ENCODE measurements at places on chromosomes 3 and 15.
A peak's percentile ranks its signal among the peaks of the same experiment; 100 is the strongest.

DNA sequence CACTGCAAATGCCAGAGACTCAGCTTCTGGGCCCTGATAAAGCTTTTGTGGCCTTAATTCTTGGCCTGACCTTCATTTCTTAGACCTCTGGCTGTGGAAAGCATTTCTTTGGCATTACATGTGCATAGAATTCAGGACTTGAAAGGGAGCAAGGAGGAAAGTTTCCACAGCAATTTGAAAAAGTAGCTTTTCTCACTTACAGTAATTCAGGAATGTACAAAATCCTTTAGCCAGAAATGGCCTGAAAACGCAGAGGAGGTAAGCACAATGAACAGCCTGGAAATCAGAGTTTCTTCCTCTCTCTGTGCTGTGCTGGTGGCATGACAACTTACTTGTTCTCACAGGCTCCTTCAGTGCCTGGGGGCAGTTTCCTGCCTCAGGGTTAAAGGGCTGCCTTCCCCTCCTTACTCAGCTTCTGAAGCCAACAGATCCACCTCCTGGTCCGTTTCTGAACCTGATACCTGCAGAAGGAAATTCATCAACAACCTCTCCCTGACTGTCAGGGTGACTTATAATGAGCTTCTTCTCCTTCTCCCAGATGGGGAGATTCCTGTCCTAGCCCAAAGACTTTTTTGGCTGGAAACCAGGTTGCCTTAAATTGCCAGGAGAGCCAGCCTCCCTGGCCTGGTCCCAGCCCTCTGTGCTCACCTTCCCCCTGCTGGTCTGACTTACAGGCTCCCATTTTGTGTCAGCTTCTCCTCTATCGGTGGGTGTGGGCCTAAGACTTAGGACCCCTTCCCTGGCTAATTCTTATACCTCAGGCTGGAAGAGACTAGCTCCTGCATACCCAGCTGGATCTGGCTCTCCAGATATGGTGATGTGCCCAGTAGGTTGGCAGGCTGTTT lies 102.3 kb downstream of the MYRIP start:
- DNase-seq, result no peak

DNA sequence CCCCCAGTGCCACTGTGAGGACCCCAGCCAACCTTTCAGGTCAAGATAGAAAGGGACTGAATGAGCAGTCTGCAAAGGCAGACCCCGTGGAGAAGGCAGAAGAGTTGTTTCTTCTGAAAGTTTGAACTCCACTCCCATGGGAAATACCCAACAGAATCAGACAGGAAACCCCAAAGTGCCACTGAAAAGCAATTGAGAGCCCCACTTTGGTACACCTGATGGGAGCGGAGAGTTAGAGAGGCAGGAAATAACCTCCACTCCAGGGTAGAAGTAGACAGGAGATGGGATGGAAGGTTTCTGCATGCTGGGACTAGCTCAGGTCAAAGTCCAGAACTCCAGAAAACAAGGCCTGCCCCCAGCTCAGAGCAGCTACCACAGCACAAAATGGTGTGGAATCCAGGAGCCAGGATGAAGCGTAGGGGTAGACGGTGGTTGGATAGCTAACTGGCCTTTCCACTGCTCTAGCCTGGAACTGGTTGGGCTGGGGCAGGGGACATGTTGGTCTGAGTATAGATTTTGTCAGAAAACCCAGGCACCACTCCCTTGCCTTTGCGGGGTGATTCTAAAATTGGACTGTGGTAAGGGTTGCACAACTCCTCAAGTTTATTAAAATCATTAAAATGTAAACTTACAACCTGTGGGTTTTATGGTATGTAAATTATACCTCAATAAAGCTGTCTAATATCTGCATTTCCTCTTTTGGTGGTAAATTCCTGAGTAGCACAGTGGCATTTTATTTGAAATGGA lies 1.9 kb upstream of the RAB43 start:
- DNase-seq, result no peak

DNA sequence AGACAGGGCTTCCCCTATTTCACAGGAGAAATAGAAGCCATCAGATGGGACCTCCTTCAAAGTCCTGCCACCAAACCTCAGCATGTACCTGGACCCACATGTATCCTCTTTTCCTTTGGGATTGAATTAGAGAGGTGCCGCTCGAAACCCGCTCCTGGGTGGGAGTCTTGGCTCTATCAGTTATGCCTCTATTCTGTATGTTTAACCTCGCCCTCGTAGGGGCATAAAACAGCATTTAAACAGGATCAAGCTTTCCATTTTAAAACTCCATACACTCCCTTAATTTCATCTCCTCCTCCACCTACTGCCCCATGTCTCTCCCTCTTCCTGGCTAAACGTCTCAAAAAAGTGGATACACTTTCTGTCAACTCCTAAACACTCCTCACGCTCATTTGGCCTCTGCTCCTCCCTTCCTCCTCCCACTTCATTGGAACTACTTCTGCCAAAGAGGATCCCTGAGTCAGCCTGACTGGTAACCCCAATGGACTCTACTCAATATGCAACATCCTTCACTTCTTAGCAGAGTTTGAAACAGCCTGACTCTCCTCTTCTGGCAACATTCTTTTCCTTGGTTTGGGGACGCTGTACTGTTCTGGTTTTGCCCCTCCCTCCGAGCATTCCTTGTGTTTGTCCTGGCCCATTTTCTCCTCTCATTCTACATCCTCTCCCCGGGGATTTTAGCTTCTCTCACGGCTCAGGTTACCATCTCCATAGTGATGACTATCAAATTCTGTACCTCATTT lies 23.0 kb upstream of the MUC20 start:
- no peak for DNase-seq

DNA sequence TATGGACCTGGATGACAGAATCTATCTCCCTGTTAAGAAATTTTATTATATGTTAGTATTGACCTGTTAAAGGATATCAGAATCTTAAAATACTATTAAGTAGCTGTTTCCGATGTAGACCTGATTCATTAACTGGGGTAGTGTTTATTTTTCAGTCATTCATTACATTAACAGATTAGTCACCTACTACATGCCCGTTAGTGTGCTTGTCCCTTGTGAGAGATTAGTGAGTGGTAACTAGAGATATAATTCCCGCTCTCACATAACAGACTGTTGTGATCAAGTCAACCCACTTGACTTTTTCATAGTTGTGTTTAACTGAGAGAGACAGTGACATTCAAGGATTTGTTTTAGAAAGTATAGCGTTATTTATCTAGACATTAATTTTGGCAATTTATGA lies 166.8 kb downstream of the TCF12 start:
- DNase-seq, result no peak

- no peak for DNase-seq
Observed at GRCh38 chr3:141087778-141088130, 36.6 kb downstream of the SPSB4 start.

DNA sequence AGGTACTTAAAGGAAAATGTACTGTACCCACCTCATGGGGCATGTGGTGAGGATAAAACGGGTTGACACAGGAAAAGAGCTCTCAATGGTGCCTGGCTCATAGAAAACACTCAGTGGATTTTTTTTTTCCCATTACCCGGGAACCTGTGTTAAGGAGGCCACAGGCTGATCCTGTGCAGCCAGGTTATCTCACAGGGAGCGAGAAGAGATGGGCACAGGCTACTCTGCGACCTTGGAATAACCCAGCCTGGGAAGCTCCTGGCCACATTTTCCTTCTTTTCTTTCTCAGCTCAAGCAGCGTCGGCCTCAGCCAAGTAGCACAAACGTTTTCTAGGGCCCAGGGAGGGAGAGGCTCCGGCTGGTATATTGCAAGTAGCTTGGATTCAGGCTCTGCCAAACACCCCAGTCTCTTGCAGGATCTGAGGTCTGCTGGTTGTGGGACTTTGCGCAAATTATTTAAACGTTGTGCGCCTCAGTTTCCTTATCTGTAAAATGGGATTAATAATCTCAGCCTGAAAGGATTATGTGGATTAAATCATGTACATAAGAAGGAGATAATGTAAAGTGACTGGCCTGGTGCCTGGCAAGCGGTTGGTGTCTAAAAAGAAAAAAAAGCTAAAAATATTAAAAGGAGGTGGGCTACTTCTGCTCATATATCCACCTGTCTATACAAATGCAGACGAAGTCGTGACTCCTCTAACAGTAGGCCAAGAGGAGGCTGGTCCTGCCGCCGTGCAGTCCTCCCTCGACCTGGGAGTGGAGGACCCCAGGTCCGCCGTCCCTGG lies 2.2 kb downstream of the FURIN start:
- DNase-seq, result no peak

DNA sequence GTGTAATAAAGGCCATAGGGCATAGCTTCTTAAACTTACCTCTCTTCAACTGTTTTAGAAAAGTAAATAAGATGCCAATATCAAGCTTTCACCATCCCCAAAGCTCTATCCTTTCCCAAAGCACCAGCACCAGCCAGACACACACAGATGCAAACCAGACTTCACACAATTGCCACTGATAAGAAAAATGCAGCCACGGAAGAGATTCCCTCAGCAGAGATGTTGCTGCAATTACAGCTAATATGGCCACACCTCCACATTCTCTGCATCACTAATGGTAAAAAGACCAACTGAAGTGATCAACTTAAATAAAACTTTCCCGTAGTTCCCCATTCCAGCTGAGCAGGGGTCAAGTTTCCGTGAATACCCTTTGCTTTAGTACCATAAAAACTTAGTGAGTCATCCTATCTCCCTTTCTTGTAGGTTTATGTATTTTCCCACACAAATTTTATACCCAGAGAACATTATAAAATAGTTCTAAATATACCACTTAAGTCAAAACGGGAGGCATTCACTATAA lies 64.4 kb downstream of the SLC9A9 start:
- DNase-seq, result no peak

DNA sequence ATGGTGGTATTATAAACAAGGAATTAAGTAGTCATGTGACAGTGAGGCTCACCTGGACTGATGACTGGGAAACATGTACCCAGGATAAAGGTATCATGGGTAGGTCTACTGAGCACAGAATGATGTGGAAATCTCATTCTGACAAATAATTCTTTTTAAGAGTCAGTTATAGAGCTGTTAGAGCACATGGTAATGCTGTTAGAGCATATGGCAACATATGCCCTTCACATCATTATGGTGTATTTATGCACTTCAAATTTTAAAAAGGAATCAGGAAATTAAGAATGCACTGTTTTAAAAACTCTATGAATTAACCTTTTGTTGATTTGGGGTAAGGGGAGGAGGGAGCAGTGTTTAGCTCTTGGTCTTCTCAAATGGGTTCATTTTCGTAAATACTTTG lies 1.7 kb downstream of the SLC6A20 start:
- DNase-seq, result no peak

DNA sequence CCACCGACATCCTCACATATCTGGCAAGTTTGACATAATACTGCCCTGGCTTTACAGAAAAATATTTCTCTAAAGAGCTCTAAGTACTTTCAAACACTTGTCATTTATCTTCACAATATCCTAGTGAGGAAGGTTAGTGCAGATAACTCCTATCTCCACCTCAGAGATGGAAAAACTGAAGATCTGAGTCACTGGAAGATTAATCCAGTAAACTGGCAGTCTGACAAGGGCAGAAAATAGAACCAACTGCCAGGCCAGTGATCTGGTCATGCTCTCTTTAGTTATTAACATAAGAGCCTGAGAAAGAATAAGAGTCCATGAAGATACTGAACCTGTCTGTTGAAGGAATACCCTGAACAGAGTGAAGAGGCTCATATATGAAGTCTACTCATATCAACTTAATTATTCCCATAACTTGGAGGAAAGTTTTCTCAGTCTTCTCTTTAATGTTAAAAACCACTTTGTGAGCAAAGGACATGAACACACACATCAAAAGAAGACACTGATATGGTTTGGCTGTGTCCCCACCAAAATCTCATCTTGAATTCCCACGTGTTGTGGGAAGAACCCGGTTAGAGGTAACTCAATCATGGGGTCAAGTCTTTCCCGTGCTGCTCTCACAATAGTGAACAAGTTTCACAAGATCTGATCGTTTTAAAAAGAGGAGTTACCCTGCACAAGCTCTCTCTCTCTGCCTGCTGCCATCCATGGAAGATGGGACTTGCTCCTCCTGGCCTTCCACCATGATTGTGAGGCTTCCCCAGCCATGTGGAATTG lies 61.4 kb downstream of the GOLIM4 start:
- DNase-seq, result no peak

- no peak for DNase-seq
Observed at GRCh38 chr15:57017024-57017423, 98.6 kb downstream of the TCF12 start.

DNA sequence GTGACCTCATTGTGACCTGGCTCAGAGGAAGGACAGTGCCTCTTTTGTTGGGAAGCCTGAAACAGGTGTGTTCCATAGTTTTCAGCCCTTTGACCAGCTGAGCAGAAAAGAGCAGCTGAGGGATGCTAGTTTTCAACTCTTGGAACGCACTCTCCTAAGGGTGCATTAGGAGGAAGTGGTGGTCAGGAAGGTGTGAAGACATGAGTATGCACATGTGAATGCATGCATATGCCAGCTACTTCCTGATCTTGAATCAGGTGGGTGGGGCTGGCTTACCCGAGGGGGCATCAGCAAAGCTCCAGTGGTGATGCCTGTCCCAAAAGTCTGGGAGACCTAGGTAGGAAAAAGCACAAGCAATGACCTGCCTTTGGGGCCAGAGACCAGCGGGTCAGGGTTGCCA lies 23.3 kb upstream of the CEMIP start:
- DNase-seq, result no peak

- no peak for DNase-seq
Observed at GRCh38 chr3:41532976-41533375, 333.7 kb downstream of the CTNNB1 start.

DNA sequence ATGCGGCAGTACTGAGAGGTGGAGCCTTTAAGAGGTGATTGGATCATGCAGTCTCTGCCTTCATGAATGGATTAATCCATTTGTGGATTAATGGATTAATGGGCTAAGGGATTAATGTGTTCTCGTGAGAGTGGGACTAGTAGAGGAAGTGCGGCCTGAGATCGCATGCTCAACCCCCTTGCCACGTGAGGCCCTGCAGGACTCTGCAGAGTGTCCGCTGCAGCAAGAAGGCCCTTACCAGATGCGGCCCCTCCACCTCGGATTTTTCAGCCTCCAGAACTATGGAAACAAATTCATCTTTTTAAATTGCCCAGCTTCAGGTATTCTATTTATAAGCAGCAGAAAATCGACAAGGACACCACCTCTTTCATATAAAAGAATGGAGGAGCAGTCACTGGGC lies 148.8 kb downstream of the TPRA1 start:
- no peak for DNase-seq

DNA sequence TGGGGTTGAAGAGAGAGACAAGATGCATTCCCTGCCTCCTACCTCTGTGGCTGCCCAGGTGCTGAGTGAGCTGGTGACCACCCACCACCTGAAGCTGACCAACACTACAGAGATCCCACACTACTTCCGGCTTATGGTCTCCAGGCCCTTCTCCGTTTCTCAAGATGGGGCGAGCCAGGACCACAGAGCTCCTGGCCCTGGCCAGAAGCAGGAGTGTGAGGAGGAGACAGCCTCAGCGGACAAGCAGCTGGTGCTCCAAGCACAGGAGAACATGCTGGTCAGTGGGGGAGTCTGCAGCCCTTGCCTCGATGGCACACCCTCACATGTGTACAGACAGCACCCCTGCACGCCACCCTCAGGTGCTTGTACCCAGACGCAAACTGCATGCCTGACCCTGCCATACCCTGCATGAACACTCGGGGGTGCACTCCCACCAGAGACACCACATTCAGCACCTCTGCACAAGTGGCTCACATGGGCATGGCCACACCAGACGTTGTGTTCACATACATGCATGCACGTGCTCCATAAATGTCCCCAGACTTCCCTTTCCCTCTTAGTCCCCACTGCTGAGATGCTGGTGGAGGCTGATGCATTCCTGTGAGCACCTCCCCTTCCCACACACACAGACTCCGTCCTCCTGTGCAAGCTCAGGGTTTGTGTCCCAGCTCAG lies 19.0 kb downstream of the ACAA1 start:
- peak; percentile 61 for DNase-seq

Measured in naive thymus-derived CD8-positive, alpha-beta T cell (primary cell).